Neural crest cell (in vitro differentiated cells): ENCODE measurements at places on chromosomes 2 and 18.

DNA sequence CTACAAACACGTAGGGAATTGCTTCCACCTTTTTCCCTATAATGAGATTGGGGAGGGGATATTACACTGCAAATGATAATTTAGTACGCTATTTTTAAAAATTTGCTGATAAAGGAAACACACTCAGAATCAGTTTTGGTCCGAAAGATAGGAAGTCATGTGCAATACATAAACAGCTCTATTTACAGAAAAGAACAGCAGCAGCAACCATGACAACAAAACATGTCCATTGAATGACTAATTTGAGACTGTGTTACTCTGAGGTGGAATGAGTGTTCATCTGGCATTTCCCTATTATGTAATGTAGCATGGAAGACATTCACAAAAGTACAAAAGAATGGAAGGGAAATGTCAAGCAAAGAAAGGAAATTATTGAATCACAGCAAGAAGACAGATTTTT lies 337.2 kb downstream of the NBAS start:
- no peak for DNase-seq

DNA sequence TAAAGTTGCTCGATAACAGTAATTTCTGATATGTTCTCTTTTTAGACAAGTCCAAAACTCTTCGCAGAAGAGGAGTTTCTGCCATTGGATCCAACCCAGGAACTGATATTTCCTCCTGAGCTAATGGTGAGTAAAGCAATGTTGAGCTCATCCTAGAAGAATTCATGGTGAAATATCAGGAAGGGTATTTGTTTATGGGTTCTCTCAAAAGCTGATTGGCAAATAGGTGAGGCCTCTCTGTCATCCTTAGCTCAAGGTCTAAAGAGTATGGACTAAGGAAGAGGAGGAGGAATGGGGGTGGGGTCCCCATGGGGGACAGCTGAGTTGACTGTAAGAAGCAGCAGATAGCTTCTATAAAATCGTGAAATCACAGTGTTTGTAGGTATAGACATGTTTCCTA lies 18.2 kb downstream of the AOX1 start:
- no peak for DNase-seq

- DNase-seq: no peak
Observed at GRCh38 chr18:51211552-51211951, 14.1 kb upstream of the MEX3C start.

DNA sequence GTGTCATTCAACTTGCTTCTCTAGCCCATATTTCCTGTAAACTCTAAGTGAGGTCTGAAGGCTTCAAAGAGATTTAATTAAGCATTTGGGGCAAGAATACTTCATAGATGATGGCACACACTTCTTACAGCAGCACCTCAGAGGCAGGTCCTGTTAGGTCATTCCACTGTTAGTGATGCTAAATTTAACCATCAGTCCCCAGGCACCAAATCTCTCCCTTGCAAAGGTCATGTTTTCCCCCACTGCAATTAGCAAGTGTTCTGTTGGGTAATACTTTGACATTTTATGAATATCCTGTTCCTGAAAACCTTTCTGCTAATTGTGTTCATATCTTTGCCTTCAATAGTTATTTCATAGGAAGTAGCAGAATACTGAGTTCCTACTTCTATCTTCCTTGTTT lies 117.0 kb downstream of the STK39 start:
- no peak for DNase-seq

- no peak for DNase-seq
Observed at GRCh38 chr2:64203131-64203857, 59.1 kb upstream of the PELI1 start.

DNA sequence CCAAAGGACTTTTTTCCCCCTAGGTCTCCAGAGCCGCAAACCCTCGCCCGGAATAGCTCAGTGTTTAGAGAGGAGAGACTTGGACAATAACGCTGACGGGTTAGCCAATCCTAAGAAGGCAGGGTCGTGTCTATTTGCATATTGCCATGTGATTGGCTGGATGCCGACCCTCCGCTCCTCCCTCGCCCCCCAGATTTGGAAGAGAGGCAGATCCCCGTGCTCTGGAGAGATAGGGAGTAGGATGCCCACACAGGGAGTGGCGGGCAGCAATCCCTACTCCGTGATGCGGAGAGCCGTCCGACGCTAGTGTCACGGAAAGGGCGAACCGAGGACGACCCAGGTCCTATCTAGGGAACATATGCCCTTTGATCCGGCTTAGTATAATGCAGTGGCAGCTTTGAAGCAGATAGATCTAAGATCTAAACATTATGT lies 1.4 kb downstream of the WNT6 start:
- DNase-seq: peak; percentile 62

GRCh38 chr2:174615871-174616436 lies 18.4 kb upstream of the WIPF1 start:
- no peak for DNase-seq

GRCh38 chr2:145043399-145043834 lies 523.5 kb upstream of the ZEB2 start:
- no peak for DNase-seq

DNA sequence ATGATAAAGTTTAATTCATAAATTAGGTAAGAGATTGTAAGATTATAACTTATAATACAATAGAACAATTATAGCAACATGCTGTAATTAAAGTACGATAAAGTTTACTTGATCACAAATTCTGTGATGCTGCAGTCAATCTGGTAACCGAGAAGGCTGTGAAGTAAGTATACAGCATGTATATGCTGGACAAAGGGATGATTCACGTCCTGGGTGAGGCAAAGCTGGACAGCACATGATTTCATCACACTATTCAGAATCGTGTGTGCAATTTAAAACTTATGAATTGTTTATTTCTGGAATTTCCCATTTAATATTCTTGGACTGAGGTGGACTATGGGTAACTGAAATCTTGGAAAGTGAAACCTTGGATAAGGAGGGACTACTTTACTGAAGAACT lies 522.2 kb upstream of the CNTNAP5 start:
- no peak for DNase-seq

DNA sequence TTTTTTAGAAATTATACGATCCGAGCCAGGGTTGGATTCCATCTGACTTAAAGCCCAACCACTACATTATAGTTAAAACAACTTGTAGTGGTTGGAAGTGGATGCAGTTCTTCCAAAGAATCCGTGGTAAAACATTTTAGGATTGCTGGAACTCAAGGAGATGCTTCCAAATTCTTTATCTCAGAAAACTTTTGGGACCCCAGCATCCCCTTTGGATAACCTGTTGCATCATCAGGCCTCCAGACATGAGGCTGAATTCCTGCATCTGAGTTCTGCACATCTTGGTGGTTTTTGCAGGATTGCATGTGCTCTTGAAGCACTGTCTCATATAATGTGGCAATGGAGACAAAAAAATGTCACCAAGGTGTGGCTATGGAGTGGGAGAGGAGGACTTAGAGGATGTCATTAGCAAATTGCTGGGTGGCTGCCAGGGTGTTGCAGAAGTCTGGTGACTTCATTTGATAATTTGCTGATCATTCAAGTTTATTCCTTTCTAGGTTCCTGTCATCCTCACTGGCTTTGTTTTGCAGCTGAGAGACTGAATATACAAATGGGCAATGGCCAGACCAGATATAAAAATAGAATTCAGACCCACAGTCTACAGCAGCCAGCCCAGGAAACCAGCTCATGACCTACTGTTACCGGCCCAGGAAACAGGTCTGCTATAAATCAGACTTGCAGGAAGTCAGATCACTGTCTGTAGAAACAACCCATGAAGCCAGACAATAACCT lies 207.7 kb downstream of the BCL2 start:
- DNase-seq: no peak

DNA sequence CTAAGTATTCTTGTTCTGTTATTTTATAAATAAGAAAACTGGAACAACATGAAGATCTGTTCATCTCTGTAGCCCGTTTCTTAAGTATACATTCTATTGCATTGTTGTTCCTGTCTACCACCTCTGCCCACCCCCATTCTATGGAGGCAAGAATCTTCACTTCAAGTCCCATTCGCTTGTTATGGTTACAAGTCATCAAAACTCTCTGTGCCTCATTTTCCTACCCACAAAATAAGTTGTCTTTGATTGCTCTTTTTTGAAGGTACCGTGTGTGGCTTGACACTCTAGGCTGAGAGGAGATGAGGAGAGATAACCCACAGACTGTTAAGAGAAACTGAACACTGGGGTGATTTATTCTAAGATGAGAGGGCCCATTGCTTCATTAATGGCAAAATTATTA lies 2.9 kb upstream of the EVA1A start:
- DNase-seq: no peak

DNA sequence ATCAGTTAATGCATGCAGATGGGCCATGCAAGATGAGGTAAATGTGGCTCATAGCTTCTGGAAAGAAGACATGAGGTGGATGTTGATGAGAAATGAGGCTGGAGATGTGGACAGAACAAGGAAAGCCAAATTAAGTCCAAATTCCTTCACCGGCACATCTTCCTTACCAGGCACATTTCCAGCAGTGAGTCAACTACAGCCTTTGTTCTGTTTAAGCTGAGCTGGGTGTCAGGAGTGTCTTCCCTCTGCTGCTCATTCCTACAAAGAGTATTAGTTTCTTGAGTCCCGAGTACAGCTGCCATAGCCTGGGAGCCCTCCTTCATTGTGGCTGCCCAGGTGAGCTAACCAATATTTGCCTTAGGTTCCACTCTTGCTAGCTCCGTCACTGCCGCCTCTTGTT lies 945.0 kb downstream of the SLC4A3 start:
- no peak for DNase-seq

GRCh38 chr2:2872713-2873449 lies 504.7 kb downstream of the EIPR1 start:
- DNase-seq: no peak

DNA sequence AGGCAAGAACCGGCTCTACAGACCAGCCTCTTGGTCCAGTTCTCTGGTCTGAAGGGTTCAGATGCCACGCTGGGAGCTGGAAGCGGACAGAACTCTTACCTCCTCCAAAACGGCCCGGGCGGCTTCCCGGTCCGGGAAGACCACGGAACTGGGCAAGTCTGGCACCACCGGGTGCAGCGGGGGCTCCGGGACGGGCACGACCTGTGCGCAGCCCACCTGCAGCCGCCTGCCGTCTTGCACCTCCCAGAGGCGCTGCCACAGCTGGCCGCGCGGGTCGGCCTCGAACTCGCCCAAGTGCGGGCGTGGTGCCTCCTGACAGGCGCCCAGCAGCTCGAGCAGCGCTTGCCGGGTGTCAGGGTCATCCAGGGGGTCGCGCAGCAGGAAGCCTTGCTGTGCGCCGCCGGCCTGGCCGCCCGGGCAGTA lies 773 bp downstream of the CMPK2 start:
- no peak for DNase-seq

DNA sequence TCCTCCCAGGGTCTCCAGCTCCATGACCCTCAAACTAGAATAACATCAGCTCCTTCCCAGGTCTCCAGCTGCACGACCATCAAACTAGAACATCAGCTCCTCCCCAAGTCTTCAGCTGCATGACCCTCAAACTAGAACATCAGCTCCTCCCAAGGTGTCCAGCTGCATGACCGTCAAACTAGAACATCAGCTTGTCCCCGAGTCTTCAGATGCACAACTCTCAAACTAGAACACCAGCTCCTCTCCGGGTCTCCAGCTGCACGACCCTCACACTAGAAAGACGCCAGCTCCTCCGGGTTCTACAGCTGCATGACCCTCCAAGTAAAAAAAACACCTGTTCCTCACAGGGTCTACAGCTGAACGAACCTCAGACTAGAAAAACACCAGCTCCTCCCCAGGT lies 312.9 kb upstream of the TFPI start:
- DNase-seq: no peak

- DNase-seq: no peak
Observed at GRCh38 chr2:205148755-205149154, 533.5 kb upstream of the NRP2 start.

DNA sequence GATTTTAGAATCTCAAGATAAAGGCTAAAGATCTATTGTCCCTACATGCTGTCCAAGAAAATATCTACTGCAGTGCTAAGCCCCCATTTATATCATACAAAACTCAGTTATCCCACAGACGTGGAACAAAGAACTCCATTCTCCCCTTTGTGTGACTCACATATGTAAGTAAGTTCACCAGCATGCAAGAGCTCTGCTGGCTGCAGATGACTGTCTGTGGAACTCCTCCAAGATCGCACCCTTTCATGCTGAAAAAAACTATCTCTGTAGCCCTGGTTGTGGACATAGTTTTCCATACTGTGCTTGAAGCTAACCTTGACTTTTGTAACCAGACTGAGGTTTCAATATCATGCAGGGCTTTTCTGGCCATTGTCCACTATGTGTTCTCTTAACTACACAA lies 207.1 kb downstream of the ZNF521 start:
- DNase-seq: no peak

DNA sequence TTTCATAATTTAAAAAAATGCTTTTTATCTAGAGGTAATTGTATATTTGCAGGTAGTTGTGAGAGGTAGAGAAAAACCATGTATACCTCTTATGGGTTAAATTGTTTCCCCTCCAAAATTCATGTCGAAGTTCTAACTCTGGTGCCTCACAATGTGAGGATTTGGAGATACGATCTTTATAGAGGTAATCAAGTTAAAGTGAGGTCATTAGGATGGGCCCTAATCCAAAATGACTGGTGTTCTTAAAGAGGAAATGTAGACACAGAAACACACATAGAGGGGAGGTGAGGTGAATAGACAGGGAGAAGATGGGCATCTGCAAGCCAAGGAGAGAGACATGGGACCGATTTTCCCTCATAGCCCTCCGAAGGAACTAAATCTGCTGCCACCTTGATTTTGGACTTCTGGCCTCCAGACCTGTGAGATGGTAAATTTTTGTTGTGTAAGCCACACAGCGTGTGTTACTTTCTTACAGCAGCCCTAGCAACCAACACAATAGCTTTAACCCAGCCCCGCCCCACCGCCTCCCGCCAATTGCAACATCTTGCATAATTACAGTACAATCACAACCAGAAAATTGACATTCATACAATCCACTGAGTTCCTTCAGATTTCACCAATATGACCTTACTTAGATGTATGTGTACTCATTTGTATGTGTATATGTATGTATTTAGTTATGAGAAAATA lies 208.9 kb downstream of the MIB1 start:
- no peak for DNase-seq

DNA sequence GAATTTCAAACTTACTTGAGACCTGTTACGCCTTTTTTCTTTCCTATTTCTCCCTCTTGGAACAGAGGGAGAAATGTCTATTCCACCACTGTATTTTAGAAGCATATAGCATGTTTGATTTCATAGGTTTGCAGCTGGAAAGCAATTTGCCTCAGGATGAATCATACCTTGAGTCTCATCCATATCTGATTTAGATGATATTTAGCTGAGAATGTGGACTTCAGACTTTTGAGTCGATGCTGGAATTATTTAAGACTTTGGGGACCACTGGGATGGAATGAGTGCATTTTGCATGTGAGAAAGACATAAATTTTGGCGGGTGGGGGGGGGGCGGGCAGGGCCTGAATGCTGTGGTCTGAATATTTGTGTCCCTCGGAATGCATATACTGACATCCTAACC lies 282.7 kb upstream of the STON1 start:
- DNase-seq: no peak
